ENCODE measurements at places on chromosomes 2 and 18.

- no peaks in the 10 kb centered on the region for H3K4me1 ChIP-seq
- no peak for DNase-seq
- no peaks in the 10 kb centered on the region for H3K36me3 ChIP-seq
- H3K27ac ChIP-seq: no peak overlapping the region
Observed at GRCh38 chr18:30280186-30280585, 762.4 kb downstream of the DSC3 start.

DNA sequence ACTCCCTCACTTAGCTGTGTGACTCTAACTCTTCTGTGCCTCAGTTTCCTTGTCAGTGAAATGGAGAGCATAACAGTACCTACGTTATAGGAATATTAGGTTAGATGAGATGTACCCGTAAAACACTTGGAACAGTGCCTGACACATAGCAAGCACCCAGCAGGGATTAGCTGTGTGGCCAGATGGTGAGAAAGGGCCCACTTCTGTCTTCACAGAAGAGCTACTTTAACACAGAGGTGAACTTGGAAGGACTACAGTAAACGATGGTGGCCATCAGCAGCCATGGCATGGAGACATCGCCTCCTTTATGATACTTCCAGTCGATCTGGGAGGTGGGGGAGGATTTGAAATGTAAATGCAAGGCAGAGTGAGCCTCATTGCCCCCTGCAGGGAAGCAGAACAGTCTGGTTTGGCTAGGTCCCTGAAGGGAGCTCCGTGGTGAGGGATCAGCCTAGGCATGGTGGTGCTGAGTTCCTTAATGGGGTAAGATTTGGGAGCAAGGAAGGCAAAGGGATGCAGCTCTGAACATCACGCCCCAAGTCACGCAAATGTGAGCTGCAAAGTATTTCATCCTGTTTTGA is 101.7 kb upstream of the ALPP start:
- H3K4me1 ChIP-seq: peaks cover 6% of the 10 kb centered on the region
- H3K4me3 ChIP-seq: no peak overlapping the region
- peaks cover 7% of the 10 kb centered on the region for H3K36me3 ChIP-seq
- no peak overlapping the region for H3K27ac ChIP-seq
- DNase-seq: no peak

- no peak overlapping the region for H3K4me3 ChIP-seq
- no peak for DNase-seq
- H3K4me1 ChIP-seq: no peaks in the 10 kb centered on the region
- no peak overlapping the region for H3K27ac ChIP-seq
- no peaks in the 10 kb centered on the region for H3K36me3 ChIP-seq
Observed at GRCh38 chr18:27772081-27772480, 404.8 kb downstream of the CDH2 start.

GRCh38 chr2:70961648-70961994 is 16.8 kb upstream of the ANKRD53 start:
- no peak for DNase-seq
- no peak overlapping the region for H3K4me3 ChIP-seq
- H3K27ac ChIP-seq: no peak overlapping the region
- H3K36me3 ChIP-seq: no peaks in the 10 kb centered on the region
- peaks cover 25% of the 10 kb centered on the region for H3K4me1 ChIP-seq

GRCh38 chr2:144366825-144367429 is 153.0 kb downstream of the ZEB2 start:
- no peak for DNase-seq
- peaks cover 8% of the 10 kb centered on the region for H3K4me1 ChIP-seq
- peaks cover 2% of the 10 kb centered on the region for H3K27me3 ChIP-seq
- H3K4me3 ChIP-seq: no peak overlapping the region

Measured in activated CD8-positive, alpha-beta T cell treated with anti-CD3 and anti-CD28 coated beads, Interleukin-2, amount 10 ng/mL, durations not matched to agents 7 days and 5 days (primary cell).